Cortex of kidney (tissue), 1 donor: ENCODE measurements at places on chromosomes 12 and 14.

DNA sequence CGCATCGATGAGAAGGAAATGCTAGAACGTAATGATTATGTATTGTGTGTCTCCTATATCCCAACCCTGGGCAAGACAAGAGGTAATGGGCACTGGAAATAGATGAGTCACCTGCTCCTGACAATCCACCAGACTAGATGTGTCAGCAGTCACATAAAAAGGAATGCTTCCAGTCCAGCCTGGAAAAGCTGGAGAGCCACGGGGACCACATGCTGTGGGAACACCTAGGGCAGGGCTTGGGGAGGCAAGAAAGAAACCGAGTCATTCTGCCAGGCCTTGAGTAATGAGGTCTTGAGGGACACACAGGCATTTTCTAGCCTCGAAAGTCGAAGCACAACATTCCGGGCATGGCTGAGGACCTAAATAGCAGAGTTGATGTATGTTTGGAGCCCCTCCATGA is 716.7 kb upstream of the TMEM132C start:
- DNase-seq, result no peak

GRCh38 chr12:115553622-115554021 is 723.9 kb downstream of the MED13L start:
- no peak for DNase-seq

DNA sequence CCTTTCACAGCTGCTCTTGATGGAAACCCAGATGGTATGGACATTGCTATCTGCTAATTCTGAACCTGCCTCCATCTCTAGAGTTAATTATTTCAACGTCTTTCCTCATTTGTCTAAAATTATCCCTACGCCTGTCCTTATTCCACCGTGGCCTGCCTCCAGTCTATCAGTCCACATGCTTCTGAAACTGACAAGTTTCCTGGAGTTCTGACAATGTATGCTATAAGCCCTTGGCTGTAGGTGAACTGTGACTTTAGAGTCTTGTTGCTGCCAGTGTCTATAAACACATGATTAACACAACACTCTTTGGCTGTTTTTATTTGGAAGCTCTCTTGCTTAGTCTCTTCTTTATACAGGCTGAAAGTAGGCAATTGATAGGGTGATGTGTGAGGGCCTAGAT is 1052.9 kb downstream of the TMTC2 start:
- no peak for DNase-seq

DNA sequence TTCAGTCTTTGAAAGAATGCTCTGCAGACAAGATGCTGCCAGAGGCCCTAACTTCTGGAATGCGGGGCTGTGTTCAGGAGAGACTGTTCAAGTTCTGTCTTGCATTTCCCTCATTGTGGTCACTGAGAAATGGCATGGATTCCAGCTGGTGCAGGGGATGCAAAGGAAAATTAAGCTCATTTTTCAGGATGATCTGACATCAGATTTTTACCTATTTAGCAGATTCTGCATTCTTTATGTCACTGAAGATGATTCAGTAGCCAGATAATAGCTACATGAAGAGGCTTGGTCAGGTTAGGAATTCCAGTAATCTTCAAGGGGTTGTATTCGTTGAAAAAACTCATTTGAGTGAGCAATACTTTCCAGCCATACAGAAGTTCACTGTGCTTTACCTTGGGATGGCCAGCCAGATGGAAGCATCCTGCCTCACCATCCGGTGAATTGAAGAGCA is 16.1 kb upstream of the MFAP5 start:
- DNase-seq, result no peak

- DNase-seq, result no peak
These were observed 44.6 kb downstream of the LLPH start for GRCh38 chr12:66085998-66086397.

GRCh38 chr12:131699434-131699833 is 11.5 kb upstream of the SFSWAP start:
- DNase-seq, result no peak

DNA sequence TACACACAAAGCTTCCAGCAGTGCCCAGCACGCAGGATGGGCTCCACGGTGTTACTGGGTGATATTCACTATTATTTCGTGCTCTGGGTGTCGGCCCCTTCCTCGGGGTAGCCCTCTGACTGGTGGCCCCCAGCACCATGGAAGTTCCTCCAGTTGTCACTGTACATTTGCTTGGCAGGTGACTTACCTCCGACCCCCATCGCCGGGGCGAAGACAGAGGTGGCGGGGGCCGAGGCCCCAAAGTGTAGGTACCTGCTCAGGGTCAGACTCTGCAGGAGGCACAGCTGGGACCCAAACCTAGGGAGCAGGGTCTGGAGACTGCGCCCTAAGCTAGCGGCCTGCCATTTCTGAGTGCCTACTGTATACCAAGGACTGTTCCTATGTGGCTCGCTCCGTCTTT is 98.9 kb downstream of the RFLNA start:
- DNase-seq, result no peak

DNA sequence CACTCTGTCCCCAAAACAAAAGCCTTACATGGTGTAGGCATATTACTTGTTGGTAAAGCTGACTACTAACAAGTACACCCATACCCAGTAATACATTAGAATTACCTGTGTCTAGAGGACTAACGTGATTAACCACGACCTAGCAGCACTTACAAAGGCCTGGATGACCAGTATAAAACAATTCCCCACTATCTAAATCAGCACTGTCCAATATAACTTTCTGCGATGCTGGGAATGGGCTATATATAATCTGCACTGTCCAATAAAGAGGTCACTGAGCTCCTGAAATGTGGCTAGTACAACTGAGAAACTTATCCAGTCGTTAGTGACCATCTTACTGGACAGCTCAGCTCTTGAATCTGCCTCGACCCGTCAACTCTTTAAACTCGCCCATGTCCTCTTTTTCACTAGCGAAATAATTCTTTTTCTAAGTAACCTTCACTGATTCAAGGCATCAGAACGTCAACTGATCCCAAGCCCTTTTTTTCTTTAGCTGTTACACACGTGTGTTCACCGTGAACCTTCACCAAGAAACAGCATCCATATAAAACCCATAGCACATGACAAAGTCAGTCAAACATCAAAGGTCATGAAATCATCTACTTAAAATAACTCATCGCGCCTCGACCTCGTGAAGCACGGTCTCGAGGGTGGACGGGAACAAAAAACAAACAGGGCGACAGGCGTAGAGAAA is 905 bp upstream of the CIPC start:
- no peak for DNase-seq

DNA sequence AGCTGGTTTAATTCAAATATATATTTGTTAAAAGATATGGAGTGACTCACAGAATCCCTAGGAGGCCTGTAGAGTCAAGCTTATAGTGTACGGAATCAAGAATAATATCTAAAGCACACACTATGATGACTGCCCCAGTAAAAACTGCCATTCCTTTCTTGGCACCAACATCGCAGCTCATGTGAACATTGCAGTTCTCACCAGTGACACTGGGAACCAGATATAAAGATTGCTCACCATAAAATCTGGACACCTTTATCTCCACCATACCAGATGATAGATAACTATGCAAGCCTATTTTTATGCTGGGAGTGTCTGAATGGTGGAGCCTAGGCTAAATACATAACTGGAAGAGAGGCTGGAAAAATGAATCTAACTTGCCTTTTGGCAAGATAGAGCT is 463.9 kb upstream of the TBX3 start:
- DNase-seq, result no peak

GRCh38 chr14:66401449-66402095 is 84.6 kb upstream of the CCDC196 start:
- DNase-seq, result no peak

- no peak for DNase-seq
These were observed at the start of gene CACNB3 for GRCh38 chr12:48817873-48818830. Gene CACNB3, plus strand, starts transcription at chr12:48818496. Its CDS starts 434 bp downstream, at chr12:48818930.

DNA sequence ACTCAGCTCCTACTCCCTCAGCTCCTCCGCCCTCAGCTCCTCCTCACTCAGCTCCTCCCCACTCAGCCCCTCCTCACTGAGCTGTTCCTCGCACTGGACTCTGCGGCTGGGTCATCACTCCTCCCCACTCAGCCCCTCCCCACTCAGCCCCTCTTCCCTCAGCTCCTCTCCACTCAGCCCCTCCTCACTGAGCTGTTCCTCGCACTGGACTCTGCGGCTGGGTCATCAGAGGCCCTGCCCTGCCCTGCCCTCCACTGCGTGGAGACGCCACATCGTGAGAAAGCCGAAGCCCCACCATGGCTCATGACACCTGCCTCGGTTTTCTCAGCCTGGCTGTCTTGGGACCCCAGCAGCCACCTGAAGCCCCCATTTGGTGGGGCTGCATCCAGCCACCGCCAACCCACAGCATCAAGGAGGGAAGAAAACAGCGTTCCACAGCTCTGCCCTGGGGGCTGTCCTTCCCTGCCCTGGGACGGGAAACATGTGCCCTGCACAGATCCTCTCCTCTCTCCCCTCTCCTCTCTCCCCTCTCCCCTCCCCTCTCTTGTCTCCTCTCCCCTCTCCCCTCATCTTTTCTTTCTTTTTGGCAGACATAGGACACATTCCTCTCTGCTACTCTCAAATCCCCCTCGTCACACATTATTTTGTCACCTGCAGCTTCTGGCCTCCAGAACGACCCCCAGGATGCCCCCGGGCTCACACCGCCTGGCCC is 17.7 kb downstream of the NOC4L start:
- DNase-seq, result no peak

DNA sequence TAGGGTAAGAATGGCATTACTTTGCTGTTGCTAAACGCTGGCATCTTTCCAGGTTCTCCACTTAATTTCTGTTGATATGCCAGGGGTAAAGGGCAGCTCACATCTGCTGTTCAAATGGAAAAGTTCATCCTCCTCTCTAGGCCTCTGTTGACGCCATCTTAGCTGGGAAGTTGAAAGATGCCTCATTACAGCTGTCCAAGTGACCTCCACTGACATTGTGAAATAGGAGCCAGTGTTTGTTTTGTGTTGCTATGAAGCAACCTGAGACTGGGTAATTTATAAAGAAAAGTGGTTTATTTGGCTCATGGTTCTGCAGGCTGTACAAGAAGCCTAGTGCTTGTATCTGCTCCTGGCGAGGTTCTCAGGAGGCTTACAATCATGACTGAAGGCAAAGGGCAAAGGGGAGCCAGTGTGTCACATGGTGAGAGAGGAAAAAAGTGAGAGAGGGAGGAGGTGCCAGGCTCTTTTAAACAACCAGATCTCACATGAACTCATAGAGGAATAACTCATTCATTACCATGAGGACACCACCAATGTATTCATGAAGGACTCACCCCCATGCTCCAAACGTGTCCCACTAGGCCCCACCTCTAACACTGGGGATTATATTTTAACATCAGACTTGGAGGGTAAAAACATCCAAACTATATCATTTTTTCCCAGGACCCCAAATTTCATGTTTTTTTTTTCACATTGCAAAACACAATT is 3.2 kb upstream of the ADAM21 start:
- DNase-seq, result no peak

DNA sequence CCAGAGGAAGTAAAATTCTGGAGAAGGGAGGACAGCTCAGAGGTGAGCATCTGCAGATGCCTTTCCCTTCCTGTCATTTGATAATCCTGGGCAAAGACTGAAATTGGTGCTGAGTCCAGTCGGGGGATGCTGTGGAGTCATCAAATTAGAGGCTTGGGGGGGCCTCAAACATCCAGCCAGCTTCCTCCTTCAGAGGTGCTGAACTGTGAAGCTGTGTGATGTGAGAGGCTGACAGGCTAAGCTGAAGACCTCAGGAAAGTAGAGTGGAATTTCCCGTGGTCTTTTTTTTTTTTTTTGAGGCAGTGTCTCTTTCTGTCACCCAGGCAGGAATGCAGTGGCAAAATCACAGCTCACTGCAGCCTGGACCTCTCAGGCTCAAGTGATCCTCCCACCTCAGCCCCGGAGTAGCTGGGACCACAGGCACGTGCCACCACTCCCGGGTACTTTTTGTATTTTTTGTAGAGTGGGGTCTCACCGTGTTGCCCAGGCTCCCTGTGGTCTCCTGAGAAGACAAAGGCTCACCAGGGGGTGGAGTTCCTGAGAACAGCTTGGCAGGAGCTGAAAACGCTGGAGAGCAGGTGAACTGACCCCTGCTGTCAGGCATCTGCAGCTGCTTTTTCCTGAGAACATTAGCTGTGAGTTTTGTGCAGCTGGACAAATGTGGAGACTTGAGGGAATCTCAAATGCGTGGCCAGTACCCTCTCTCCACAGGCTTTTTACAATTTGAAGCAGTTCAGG is 6.1 kb upstream of the TCL1B start:
- no peak for DNase-seq

DNA sequence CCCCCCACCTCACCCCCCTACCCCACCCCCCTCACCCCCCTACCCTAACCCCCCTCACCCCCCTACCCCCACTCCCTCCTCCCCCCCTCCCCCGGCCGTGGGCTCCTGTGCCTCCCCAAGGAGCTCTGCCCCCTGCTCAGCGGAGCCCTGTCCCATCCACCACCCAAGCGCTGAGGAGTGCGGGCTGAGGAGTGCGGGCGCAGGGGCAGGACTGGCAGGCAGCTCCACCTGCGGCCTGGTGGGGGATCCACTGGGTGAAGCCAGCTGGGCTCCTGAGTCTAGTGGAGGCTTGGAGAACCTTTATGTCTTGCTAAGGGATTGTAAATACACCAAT is 2.3 kb upstream of the JPH4 start:
- DNase-seq, result no peak
